ENCODE measurements at places on chromosomes 6 and 20. TPM values are rescaled to one million over a fixed set of nuclear protein-coding genes. Genes with fewer than 3 reads are reported as not detected.

The SMPDL3A gene
- not detected for total RNA-seq

DNA sequence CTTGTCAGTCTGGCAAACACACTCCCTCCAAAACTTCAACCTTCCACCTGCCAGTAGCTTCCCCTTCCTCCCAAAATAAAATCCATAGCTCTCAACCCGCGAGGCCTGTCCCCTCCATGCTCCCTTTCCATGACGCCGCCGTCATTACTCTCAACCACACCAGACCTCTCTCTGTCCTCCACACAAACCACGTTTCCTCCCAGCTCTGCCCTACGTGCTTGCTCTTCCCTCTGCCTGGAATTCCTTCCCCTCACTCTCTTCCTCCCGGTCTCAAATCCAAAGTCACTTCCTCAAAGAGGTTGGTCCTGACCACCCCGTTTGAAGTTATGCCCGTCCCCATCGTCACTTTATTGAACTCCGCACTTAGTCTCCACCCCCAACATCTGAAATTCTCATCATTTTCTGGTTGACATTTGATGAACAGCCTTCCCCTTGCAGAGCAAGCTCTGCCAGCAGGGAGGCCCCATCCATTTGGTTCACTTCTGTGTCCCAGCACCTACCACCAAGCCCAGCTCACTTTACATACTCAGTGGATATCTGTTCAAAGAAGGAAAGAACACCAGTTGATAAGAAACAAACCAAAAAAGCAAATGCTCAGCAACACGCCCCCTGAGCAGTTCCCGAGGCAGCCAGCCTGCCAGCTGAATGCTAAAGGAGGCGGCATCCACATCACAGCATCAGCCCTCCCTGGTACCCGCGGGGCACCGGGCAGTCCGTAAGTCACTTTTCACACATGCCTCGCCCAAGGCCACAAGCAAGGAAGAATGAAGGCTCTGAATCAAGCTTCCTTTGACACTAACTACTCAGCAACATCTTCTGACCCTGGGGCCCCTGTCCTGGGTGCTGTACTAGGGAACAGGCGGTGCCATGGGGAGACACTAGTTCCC lies 125.0 kb downstream of the NFATC2 start:
- no peak overlapping the region for H3K4me3 ChIP-seq
- peaks cover 41% of the 10 kb centered on the region for H3K36me3 ChIP-seq
- no peak for DNase-seq
- peak overlapping the region; percentile 56 for H3K27ac ChIP-seq
- H3K4me1 ChIP-seq: peaks cover 40% of the 10 kb centered on the region

DNA sequence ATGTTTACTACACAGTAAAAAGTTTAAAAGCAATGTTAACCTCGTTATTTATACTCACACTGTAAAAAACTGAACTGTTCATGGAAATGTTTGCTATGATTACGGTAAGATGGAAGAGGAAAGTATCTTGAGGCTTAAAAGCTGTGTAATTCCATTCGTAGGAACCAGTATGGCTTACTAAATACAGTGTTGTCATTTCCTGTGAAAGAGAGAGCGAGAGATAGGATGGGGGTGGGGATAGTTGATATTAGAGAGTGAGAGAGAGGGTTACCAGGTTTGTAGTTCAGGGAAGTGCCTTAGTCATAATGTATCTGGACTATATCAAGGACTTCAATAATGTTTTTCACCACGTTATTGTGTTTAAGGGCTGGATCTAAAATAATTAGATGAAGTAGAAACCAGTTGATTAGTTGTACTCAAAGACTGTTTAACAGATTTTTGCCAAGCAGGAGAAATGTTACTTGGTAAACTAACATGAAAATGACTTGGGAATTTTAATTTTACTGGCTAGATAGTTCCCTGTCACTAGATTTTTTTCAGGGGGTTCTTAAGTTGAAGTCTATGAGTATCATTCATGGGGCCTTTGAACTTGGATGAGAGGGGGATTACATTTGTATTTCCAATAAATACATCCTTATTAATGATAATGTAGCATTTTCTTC lies 30.4 kb downstream of the AFDN start:
- no peak for DNase-seq
- H3K27ac ChIP-seq: no peak overlapping the region
- no peak overlapping the region for H3K4me3 ChIP-seq
- H3K27me3 ChIP-seq: peaks cover 24% of the 10 kb centered on the region

The PABPC1L gene
- 87.0 TPM for total RNA-seq

GRCh38 chr20:3515379-3516170 lies 44.8 kb downstream of the ATRN start:
- H3K27ac ChIP-seq: no peak overlapping the region
- no peak for DNase-seq
- no peak overlapping the region for H3K4me3 ChIP-seq
- no peaks in the 10 kb centered on the region for H3K27me3 ChIP-seq
- H3K4me1 ChIP-seq: no peaks in the 10 kb centered on the region
- peaks cover 12% of the 10 kb centered on the region for H3K36me3 ChIP-seq

DNA sequence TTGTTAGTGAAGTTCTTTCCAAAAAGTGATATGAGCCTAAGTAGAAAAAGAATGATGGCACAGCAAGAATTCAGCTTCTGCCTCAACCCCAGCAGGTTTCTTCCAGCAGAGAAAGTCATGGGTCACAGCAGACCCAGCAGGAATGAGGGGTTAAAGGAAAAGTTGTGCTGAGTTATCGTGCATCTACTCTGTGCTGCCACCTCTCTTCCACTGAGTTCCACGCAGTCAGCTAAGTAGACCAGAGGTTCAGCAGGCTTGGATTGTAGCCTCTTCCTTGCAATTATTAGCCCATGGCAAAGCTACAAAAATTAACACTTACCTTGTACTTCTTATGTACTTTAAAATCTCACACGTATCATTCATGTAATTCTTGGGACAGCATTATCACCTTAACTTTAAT lies 510.8 kb downstream of the PTPRT start:
- H3K36me3 ChIP-seq: no peaks in the 10 kb centered on the region
- no peak overlapping the region for H3K27ac ChIP-seq
- no peak for DNase-seq
- H3K27me3 ChIP-seq: no peaks in the 10 kb centered on the region
- no peaks in the 10 kb centered on the region for H3K4me1 ChIP-seq

The SLC17A2 gene
- not detected for total RNA-seq

The HDGFL1 gene
- not detected for total RNA-seq

The MEI4 gene
- total RNA-seq: not detected

DNA sequence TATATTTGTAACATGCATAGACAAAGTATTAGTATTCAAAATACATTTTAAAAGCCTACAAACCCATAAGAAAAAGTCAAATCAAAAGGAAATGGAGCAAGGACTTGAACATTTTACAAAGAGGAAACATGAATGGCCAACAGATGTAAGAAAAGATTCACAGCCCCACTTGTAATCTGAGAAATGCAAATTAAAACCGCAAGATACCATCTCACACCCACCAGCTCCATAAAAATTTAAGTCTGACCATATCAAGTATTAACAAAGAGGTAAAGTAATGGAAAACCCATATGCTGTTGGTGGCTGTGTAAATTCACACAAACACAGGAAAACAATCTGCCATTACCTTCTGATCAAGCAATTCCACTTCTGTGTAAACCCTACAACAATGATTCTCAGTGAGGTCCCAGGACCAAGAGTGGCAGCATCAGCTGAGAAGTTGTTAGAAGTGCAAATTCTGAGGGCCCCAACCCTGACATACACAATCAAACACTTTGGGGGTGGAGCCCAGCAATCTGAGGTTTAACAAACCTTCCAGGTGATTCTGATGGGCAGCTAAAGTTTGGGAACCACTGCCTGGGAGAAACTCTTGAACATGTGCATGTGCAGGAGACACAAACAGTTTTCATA lies 30.9 kb downstream of the BCL2L1 start:
- no peaks in the 10 kb centered on the region for H3K27me3 ChIP-seq
- peaks cover 34% of the 10 kb centered on the region for H3K36me3 ChIP-seq
- H3K4me3 ChIP-seq: peak overlapping the region; percentile 8
- peaks cover 54% of the 10 kb centered on the region for H3K4me1 ChIP-seq
- H3K27ac ChIP-seq: peak overlapping the region; percentile 79

DNA sequence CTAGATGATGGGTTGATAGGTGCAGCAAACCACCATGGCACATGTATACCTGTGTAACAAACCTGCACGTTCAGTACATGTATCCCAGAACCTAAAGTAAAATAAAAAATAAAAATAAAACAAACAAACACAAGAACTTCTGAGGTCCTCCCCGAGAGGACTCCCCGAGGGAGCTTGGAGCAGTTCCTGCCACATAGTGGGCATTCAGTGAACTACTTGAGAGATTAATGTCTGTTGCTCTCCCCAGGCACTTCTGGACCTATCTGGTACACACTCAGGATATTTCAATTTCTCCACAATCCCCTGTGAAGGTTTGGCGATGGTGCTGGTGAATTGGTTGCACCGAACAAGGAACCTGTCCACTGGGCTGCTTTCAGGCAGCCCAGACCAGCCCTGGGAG lies 311.2 kb downstream of the ESR1 start:
- no peak overlapping the region for H3K4me3 ChIP-seq
- peaks cover 6% of the 10 kb centered on the region for H3K4me1 ChIP-seq
- peaks cover 33% of the 10 kb centered on the region for H3K36me3 ChIP-seq
- no peaks in the 10 kb centered on the region for H3K27me3 ChIP-seq

DNA sequence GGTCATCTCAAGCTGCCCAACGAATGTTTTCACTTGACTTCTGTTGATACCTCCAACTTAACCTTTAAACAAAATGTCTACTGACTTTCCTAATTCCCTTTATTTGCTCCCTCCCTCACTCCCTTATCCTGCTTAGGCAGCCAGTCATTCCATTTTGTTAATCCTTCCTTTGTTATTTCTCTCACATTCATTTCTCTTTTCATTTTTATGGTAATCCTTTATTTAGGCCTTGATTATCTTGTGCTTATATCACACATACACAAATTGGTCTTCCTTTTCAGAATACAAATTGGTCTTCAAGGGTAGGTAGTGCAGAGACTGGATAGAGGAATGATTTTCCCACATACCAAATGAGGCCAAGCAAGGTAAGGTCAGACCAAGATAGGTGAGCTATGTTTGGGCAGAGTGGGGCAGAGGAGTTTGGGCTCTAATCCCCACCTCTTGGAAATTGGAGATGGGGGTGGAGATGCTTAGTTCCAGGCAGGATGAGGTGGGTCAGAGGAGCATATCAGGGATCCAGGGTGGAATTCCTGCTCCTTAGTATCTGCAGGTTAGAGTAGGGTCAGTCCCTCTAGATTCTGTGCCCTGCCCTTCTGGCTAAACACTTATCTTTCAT lies 2.0 kb upstream of the SPACA1 start:
- H3K4me3 ChIP-seq: no peak overlapping the region
- no peak for DNase-seq
- H3K27me3 ChIP-seq: peaks cover 14% of the 10 kb centered on the region
- H3K4me1 ChIP-seq: no peaks in the 10 kb centered on the region
- no peak overlapping the region for H3K27ac ChIP-seq

The RAD21L1 gene
- 0.48 TPM for total RNA-seq

The SOX4 gene
- total RNA-seq: 0.82 TPM

- no peak for DNase-seq
- H3K4me1 ChIP-seq: no peaks in the 10 kb centered on the region
- H3K36me3 ChIP-seq: no peaks in the 10 kb centered on the region
- H3K27me3 ChIP-seq: no peaks in the 10 kb centered on the region
- H3K27ac ChIP-seq: no peak overlapping the region
These were observed 395.8 kb upstream of the MARCKS start for GRCh38 chr6:113461153-113461932.

GRCh38 chr6:170102038-170102437 lies 188.8 kb downstream of the DLL1 start:
- H3K27ac ChIP-seq: no peak overlapping the region
- H3K4me1 ChIP-seq: peaks cover 3% of the 10 kb centered on the region
- peaks cover 22% of the 10 kb centered on the region for H3K27me3 ChIP-seq

DNA sequence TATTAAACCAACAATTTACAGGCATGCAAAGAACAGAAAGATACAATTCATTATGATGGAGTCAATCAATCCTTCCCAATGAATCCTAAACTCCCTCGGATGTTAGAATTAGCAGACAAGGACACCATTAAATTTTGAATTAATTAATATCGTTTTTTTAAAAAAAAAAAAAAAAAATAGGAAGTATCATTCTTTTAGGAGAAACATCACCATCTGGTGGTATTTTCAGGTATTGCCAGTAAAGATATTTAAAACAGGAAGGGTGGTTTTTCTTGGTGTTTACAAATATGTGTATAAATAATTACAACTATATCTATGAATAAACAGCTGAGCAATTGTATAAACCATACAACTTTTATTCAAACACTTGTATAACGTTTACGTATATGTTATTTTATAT lies 564.4 kb downstream of the HAO1 start:
- H3K36me3 ChIP-seq: no peaks in the 10 kb centered on the region
- no peak overlapping the region for H3K27ac ChIP-seq
- no peaks in the 10 kb centered on the region for H3K27me3 ChIP-seq
- DNase-seq: no peak
- no peaks in the 10 kb centered on the region for H3K4me1 ChIP-seq

DNA sequence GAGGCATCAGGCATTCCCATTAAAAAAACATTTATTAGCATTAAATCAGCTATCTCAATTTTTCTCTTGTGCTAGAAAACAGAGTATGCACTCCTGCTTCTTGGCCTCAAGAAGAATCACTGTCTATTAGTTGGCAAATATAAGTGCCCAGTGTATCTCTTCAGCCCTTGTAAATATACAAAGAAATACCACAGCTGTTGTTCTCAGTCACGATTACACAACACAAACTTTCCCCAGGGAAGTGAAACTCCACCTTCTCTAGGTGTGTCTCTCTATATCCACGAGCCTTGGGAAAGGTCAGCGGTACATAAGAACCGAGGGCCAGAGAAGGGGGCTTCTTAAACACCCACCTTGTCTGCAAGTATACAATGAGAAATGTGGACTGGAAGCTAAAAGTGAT lies 194.7 kb downstream of the PKHD1 start:
- H3K27me3 ChIP-seq: no peaks in the 10 kb centered on the region
- H3K4me3 ChIP-seq: no peak overlapping the region
- H3K36me3 ChIP-seq: no peaks in the 10 kb centered on the region
- no peak overlapping the region for H3K27ac ChIP-seq
- DNase-seq: no peak

The EYS gene
- total RNA-seq: not detected

- no peak for DNase-seq
- H3K36me3 ChIP-seq: no peaks in the 10 kb centered on the region
- no peak overlapping the region for H3K27ac ChIP-seq
- H3K27me3 ChIP-seq: no peaks in the 10 kb centered on the region
- no peaks in the 10 kb centered on the region for H3K4me1 ChIP-seq
These were observed 196.2 kb downstream of the PAX1 start for GRCh38 chr20:21901470-21902275.

All from activated naive CD8-positive, alpha-beta T cell treated with anti-CD3 and anti-CD28 coated beads, Interleukin-2, amount 10 ng/mL, durations not matched to agents 7 days and 5 days (primary cell).